ENCODE measurements at places on chromosomes 6 and 20.

- peak; percentile 53 for DNase-seq
Measured at GRCh38 chr6:157235600-157236039, 87.7 kb downstream of the TMEM242 start.

- DNase-seq = no peak
Measured at GRCh38 chr6:143792402-143793279, 50.5 kb upstream of the LTV1 start.

- no peak for DNase-seq
Measured at GRCh38 chr6:81979329-81979728, 226.8 kb upstream of the TENT5A start.

- no peak for DNase-seq
Measured at GRCh38 chr20:53748176-53748575, 154.5 kb upstream of the ZNF217 start.

GRCh38 chr6:129117355-129117754 lies 234.4 kb downstream of the LAMA2 start:
- no peak for DNase-seq

GRCh38 chr6:136793363-136793762 lies 1.1 kb upstream of the MAP3K5 start:
- no peak for DNase-seq

GRCh38 chr6:79984261-79984660 lies 20.2 kb upstream of the TTK start:
- DNase-seq = no peak

DNA sequence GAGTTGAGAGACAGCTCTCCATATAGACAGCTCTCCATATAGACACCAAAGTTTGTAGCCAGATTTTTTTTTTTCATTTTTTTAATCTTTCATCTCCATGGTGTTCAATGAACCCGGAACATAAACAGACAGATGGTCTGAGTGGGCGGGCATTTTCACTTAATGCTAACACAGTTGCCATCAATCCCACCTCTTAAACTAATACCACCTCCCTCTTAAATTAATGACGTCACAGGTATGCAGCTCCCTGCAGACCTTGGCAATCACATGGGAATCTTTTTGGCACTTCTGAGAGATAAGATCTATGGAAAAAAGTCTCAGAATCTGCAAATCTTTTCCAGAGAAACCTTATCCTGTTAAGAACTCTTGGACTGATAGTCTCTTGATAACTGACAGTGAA lies 43.2 kb downstream of the PFDN4 start:
- DNase-seq = no peak

DNA sequence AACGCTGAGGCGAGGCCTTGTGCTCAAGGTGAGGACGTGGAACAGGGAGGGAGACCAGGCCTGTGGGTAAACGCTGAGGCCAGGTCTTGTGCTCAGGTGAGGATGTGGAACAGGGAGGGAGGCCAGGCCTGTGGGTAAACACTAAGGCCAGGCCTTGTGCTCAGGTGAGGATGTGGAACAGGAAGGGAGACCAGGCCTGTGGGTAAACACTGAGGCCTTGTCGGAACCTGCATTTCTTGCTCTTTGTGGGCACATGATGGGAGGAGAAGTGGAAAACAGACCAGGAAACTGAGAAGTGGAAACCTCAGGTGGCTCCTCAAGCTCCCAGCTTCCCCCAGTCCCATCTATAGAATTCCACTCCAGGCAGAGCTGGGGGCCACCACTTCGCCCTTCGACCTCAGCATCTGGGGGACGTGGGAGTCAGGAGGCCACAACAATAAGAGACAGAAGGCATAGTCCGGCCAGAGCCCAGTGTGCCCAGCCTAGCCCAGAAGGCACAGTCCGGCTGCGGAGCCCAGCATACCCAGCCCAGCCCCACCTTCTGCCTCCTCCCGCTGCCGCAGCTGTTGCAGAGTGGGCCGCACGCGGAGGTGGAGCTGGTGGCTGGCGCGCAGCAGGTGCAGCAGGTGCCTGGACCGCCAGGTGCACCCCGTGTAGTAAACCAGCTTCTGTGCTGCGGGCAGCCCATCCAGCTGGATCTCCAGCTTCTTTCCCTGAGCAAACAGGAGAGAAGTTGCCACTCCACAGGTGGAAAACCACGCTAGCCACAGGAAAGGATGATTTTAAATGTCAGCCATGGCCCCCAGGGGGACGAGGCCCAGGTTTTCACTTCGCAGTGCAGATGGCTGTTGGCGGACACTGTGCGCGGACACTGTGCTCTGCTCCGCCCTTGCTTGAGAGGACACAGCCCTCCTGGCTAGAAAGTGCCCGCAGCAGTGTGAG lies 17.5 kb downstream of the FRMD1 start:
- no peak for DNase-seq

- DNase-seq = no peak
Measured at GRCh38 chr6:62357835-62358234, 71.8 kb upstream of the KHDRBS2 start.

DNA sequence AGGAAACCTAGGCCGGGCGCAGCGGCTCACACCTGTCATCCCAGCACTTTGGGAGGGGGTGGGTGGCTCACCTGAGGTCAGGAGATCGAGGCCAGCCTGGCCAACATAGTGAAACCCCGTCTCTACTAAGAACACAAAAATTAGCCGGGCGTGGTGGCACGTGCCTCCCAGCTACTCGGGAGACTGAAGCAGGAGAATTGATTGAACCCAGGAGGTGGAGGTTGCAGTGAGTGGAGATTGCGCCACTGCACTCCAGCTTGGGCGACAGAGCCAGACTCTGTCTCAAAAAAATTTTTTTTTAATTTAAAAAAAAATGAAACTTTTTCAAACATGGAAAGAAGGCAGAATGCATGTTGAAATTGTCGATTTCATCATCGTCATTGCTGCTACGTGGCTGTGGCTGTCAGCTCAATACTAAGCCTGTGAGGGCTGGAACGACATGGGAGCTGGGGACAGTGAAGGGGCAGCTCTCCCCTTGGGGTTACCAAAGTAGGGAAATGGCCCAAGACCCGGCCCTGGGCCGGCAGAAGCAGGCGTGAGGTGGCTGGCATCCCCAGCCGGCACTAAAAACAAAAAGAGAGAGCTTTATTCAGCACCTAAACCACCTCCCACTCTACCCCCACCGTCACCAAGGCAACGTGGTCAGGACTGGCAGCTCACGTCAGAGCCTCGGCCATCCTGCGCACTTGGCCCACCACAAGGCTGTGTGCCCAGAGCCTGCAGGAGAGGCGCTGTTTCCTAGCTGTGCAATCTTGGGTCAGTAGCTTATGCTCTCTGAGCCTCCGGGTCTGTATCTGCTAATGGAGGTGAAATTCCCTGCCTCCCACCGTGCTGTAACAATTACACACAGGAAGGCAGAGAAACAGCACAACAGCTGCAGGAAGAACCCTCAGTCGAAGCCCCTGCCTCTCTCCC lies 30.8 kb downstream of the AGPAT4 start:
- no peak for DNase-seq

DNA sequence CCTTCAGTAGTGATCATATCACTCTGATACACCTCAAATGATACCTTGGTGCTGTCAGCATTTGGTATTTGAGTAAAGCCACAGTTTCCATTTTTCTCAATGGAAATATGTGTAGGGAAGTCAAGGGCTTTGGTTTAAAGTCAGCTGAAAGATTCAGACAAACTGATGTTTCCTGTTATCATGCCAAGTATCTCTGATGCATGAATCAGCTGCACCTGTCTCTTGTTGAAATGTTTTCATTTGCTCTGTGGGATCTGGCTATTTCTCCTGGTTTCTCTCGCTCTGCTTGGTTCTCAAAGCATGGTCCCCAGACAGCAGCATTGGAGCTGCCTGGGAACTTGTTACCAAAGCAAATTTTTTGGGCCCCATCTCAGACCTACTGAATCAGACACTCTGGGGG lies 23.5 kb downstream of the ZFP64 start:
- no peak for DNase-seq

- DNase-seq = no peak
Measured at GRCh38 chr6:140208286-140208685, 833.8 kb upstream of the CITED2 start.

DNA sequence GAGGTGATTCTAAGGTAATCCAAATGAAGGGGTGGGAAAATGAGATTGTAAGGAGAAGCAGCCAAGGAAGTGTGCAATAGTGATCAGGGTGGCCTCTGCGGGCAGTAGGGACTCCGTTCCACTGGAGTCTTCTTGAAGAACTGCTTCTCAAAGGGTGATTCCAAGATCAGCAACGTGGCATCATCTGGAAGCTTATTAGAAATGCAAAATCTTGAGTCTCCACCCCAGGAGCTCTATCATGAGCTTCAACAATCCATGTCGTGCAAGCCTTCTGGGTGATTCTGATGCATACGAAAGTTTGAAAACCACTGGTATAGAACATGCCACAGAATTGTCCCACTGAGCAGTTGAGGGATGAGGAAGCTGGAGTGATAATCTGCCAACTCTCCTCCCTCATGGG lies 31.4 kb downstream of the SCP2D1 start:
- no peak for DNase-seq

GRCh38 chr20:51535075-51535386 lies 7.5 kb downstream of the NFATC2 start:
- DNase-seq = no peak

DNA sequence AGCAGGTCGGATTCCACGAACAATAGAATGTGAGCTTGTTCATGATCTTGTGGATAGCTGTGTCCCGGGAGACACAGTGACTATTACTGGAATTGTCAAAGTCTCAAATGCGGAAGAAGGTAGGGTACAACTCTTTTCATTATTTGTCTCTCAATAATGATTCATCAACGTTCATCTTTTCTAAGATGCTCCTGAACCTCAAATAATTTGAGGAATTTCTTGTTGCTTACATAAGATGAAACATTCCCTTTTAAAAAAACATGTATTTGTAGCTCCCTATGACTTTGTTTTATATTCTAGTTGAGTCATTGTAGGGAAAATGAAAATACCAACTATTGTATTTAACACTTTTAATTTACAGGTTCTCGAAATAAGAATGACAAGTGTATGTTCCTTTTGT lies 17.0 kb downstream of the MCM8 start:
- DNase-seq = peak; percentile 53

DNA sequence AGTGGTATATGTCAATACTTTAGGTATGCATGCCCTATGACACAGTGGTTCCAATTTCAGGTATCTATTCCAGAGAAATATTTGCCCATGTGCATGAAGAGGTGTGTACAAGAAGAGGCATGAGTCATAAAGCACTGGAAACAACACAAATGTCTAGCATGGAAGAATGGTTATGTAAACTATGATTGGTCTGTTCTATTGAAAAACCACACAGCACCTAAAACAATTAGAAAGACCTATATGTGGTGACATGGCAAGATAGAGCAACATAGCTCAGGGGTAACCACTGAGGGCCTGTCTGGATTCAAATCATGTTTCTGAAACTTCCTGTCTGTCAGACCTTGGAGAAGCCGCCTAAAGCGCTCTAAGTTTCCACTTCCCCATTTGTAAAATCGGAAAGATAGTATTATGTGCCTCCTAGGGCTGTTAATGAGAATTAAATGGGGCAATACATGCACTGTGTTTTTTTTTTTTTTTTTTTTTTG lies 76.0 kb upstream of the SHLD1 start:
- no peak for DNase-seq

DNA sequence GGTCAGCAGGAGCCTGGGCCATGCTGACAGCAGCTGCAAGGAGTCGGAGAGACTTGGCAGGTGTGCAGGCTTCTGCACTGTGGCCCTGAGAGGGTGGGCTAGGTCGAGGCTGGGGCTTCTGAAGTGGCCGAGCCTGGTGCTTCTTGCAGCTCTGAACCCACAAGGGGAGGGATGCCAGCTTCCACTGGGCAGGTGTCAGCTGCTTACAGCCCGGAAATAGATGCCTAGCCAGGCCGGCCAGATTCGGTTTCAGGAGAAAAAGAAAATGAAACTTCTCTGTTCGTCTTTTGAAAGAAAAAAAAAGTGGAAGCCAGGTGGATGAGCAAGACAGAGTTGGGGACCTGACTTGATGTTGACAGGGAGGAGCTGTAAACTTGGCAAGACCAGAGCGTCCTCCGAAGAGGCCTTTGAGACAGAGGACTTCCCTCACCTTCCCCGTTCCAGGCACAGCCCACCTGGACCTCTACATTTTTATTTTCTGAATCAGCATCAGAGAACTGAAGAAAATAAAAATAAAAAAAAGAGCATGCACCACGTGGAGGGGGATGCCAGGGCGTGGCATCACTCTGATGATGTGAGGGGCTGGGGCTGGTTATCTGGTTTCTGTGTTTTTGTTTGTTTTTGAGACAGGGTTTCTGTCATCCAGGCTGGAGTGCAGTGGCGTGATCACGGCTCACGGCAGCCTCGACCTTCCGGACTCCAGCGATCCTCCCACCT lies at the start of gene ZBP1:
Gene ZBP1 (minus strand): TSS at position 153 of the 717 bp plus-strand sequence. CDS start 131 bp downstream, at position 22.
- DNase-seq = no peak

GRCh38 chr6:18317850-18318249 lies 53.5 kb upstream of the DEK start:
- DNase-seq = no peak

DNA sequence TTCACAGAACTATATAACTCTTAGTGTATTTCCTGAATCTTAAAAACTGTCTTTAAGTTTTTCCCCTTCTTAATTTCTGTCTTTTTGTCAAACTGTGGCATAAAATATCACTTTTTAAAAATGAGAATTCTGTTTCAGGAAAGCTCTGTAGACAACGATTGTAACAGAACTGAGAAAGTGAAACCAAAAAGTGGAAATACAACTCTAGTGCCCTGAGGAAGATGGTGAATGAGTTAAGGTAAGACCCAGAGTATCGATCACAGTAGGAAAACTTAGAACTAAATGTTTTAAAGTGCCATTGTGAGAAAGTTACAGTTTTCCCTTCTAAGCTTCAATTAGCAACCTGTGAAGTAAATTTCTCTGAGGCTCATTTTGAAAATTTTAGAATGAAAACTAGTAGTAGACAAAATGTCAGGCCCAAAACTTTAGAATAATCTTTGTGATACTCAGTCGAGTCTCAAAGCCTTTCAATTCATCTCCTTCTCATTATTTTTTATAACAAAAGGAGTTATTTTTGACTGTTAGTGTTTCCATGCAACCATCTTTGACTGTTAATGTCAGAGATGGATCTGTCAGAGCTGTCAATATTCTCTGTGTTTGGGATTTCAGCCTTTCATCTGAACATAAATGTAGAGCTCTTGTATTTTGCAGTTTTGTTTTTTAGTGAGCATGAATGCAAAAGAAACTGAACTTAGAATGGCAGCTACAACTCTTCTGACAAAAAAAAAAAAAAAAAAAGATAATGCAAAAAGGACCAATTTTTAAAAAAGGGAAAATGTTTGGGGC lies 19.0 kb upstream of the TRDN start:
- no peak for DNase-seq

DNA sequence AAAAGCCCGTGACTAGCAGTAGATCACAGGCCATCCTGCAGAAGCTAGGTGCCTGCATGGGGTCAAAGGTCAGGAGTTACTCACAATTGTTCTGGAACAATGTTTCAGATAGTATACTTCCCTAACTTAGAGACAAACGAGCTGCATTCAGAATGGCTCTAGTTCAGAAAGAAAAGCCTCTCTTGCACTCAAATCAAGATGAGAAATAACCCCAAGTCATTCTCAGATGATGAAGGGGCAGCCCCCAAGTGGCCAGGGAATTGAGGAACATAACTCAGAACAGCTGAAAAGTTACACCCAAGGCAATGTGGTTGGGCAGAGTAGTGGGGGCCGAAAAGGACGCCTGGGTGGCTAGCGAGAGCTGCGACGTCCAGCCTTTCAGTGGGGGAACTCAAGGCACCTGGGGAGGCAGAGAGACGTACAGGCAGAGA lies 27.8 kb downstream of the FYN start:
- no peak for DNase-seq

- DNase-seq = peak; percentile 66
Measured at GRCh38 chr20:50915424-50915823, 15.8 kb downstream of the ADNP start.

GRCh38 chr20:37385176-37385575 lies 39.2 kb downstream of the SRC start:
- DNase-seq = no peak

- DNase-seq = no peak
Measured at GRCh38 chr6:15675536-15676220, 12.8 kb upstream of the DTNBP1 start.
